ENCODE measurements at places on chromosomes 5 and 9. TPM values are rescaled to one million over a fixed set of nuclear protein-coding genes. Genes with fewer than 3 reads are reported as not detected.

BARHL1 gene
- not detected for total RNA-seq

ZSWIM6 gene
- total RNA-seq = 8.3 TPM

TMEM267 gene
- 4.6 TPM for total RNA-seq

DNA sequence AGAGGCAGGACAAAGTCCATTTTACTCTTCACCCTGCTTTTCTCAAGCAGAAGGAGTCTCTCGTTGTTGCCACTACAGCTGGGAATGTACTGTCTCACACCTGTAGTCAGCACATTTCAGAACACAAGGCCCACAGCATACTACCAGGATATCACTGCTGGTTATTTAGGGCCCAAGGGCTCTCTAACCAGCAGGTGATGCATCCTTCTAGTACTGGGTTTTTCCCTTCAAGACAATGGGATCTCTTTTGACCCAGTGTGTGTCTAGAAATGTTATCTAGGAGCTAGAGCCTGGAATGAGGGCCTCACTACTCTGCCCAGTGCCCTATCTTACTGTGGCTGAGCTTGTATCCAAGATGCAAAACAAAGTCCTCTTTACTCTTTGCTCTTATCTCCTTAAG lies 235.1 kb upstream of the PRR16 start:
- DNase-seq = no peak

- DNase-seq = no peak
These were observed 245.7 kb downstream of the PSAT1 start for GRCh38 chr9:78542491-78543181.

DNA sequence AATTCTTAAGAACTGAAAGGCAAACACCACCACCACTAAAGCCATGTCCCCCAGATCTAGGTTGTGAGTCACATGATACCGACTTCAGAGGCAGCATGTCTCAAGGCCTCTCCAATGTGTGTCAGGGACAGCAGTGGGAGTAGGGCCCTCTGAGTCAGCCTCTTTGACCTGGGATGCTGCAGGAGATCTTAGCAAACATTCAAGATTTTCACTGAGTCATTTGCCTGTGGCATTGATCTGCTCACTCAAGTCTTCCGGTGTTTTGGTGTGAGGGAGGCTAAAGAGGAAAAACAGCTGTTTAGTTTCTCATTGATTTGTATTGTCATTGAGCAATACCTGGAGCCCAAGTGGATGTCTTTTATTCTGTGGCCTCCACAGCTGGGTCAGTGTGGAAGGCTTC lies 36.1 kb downstream of the TMC1 start:
- peak; percentile 52 for DNase-seq

DNA sequence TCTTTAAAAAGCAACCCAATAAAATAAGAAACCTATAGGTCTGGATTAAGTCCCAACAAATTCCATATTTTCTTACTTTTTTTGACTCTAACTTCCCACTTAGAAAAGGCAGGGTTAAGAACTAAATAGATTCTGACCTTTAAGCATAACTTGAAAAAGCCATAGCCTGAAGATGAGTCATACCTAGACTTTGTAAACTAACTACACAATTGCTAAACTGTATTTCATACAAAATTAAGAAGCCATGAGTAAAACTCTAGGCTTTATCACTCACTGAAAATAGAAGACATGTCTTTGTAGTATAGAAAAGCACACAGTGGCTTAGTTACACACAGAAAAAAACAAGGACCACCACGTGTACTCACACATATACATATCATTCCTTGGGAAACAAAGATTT lies 51.5 kb downstream of the MLLT3 start:
- DNase-seq = no peak

DNA sequence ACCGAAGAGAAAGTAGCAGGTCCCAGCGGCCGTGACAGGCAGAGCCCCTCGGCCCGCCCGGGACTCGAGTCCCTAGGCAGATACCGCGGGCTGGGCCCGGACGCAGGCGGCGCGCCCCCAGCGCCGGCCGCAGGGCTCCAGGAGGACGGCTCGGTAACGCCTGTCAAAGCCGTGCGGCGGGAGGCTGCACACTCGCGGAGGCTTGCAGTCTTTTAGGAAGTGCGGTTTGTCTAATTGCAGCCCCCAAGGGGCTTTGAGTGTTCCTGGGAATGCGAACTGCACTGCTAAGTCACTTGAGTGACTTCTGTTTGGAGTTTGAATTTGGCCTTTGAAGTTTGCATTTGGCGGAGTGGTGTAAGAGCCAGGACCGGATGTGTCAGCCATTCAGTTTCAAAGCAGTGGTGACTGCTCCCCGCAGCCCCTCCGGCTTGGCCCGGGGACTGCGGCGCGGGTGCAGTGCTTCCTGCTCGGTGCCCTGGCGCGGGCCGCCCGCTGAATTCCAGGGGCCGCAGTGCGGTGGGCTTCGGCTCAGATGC lies 1.3 kb downstream of the MAP3K1 start:
- no peak for DNase-seq

- no peak for DNase-seq
These were observed 138.1 kb upstream of the GRAMD2B start for GRCh38 chr5:126284977-126285696.
